Transverse colon (tissue), 4 donors: ENCODE measurements at places on chromosomes 3 and 15. TPM values are rescaled to one million over a fixed set of nuclear protein-coding genes. Genes with fewer than 3 reads are reported as not detected.

GRCh38 chr3:43215663-43216275 lies 70.6 kb upstream of the SNRK start:
- no peaks in the 10 kb centered on the region for H3K4me1 ChIP-seq
- H3K27me3 ChIP-seq, result no peaks in the 10 kb centered on the region
- H3K36me3 ChIP-seq, result no peaks in the 10 kb centered on the region
- no peak overlapping the region for H3K27ac ChIP-seq

DNA sequence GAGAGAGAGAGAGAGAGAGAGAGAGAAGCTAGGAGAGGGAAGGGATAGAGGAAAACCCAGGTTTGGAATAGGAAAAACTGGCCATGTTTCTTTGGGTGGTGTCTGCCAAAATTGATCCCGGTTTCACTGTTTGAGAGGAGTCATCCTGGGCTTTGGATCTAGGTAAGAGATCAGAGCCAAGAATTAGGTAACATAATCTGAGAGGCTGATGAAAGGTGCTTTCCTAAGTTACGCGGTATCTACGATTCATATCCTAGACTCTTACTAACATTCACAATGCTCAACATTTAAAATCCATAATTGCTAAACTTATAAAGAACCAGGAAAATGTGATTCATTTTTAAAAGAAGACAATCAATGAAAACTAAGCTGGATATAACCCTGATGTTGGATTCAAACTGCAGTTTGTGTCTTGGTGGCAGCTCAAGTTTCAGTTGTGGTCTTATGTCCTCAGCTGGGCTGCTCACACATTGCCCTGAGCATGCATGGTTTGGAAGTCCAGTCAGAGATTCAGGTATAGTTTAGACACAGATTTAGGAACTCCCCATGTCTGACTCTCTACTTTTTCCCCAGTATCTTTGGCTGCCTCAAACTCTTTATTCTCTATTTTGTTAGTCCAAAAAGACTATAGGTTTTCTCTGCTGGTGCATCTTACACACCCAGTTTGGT lies 42.5 kb upstream of the FMN1 start:
- no peak for DNase-seq
- H3K27ac ChIP-seq, result no peak overlapping the region
- peaks cover 19% of the 10 kb centered on the region for H3K27me3 ChIP-seq
- no peaks in the 10 kb centered on the region for H3K36me3 ChIP-seq
- H3K4me3 ChIP-seq, result no peak overlapping the region

Gene CMTM6
- total RNA-seq, result 68.9 TPM

DNA sequence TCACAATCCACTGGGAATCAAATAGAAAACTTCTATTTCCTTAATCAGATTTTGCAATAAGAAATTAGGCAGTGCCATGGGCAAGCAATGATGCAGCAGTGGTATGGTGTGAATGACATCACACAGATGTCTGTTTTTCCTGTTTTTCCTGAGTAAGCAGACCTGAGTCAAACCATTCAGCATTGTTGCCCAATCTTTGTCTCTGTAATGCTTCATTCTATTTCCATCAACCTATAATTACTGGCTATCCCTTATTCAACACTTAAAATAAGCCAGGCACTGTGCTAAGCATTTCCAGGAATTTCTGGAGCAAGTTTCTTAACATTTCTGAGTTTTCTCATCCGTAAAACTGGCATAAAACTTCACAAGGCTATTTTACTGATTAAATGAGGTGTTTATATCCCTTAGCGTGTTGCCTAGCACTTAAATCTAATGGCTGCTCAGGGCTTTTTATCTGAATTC lies 11.3 kb upstream of the OXSR1 start:
- DNase-seq, result no peak
- no peak overlapping the region for H3K27ac ChIP-seq
- H3K4me1 ChIP-seq, result peaks cover 6% of the 10 kb centered on the region
- no peaks in the 10 kb centered on the region for H3K36me3 ChIP-seq
- H3K4me3 ChIP-seq, result no peak overlapping the region

DNA sequence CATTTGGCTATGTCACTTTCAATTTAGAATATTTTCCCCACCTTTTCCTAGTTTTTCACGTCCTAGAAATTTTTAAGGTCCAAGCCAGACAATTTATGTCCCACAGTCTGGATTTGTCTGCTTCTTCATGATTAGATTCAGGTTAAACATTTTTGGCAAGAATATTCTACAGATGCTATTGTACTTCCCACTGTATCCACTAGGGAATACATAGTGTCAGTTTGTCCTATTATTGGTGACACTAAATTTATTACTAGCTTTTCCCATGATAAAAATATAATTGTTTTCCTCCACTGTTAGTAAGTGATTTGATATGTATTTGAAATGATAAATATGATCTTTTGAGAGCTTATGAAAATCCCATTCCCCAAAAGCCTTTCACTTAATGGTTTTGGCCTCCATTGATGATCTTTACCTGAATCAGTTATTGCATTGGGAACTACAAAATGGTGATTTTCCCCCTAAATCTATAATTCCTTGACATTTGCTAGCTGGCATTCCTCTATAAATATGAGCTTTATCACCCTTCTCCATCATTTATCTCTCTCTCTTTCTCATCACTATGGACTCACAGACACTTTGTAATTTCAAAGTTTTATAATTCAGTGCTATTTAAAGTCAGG lies 8.3 kb downstream of the ARL14 start:
- no peaks in the 10 kb centered on the region for H3K4me1 ChIP-seq
- no peak overlapping the region for H3K27ac ChIP-seq
- no peak for DNase-seq
- H3K36me3 ChIP-seq, result no peaks in the 10 kb centered on the region
- H3K27me3 ChIP-seq, result no peaks in the 10 kb centered on the region

DNA sequence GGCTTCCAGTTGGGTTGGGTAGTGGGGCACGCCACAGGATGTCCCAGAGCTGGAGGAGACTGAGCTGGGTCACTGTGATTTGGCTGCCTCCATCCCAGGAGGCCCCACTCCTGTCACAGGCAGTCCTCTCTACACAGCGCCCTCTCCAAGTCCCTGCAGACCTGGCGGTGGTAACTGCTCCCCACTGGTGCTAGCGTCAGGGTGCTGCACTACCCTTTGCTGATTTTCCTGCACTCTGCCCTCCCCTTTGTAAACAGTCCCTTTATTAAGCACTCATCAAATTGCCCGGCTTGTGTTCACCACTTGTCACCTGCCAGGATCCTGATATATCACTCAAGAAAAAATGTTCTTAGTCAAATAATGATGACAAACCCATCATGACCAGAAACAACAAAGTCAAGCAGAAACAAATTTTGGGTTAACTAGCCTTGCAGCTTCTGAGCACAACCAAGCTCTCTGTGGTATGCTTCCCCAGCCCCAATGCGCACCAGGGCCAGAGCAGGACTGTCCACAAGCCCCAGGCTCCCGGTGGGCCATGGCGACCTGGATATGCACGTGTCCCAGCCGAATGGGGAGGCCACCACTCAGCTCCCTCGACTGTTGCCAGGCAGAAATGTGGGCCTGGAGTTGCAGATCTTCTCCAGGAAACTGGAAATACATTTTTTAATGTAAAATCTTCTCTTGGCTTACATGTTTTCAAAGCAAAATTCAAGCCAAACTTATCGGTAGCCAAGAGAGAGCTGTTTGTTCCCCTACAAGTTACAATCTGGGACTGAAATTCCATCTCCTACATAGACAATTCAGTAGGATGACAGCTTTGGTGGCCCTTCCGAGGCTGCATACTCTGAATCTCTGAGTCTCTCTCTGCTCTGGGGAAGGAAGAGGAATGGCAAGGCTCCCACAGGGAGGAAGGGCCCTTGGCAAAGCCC lies 24.5 kb downstream of the MEGF11 start:
- H3K4me1 ChIP-seq, result no peaks in the 10 kb centered on the region
- H3K36me3 ChIP-seq, result no peaks in the 10 kb centered on the region
- DNase-seq, result no peak
- H3K4me3 ChIP-seq, result no peak overlapping the region

Gene OR5K2
- not detected for total RNA-seq

- H3K36me3 ChIP-seq, result no peaks in the 10 kb centered on the region
- H3K27me3 ChIP-seq, result peaks cover 27% of the 10 kb centered on the region
- peak overlapping the region; percentile 52 for H3K4me3 ChIP-seq
- peaks cover 11% of the 10 kb centered on the region for H3K4me1 ChIP-seq
Measured at GRCh38 chr15:57376696-57377477, 582 bp downstream of the CGNL1 start.

Gene TOPBP1
- total RNA-seq, result 38.6 TPM

Gene ACOX2
- total RNA-seq, result 43.0 TPM

- no peak overlapping the region for H3K27ac ChIP-seq
- H3K36me3 ChIP-seq, result no peaks in the 10 kb centered on the region
- no peak for DNase-seq
- H3K4me1 ChIP-seq, result no peaks in the 10 kb centered on the region
- H3K27me3 ChIP-seq, result no peaks in the 10 kb centered on the region
Measured at GRCh38 chr3:169082076-169082475, 581.4 kb downstream of the MECOM start.

DNA sequence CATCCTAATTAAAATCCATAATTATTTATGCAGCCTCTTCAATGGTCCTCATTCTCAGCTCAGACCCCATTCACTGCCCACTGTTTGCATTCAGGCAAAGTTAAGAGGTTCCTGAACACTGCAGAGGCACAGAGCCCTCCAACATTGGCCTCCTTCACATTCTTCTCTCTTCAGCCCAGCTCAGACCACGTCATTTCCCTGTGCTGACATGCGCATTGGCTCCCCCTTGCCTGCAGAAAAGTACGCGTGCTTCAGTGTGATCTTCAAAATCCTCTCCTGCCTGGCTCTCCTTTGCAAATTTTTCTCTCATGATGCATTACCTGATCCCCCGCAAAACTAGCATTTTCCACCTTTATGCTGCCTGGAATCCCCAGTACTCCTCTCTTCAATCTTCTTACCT lies 552.3 kb downstream of the NTRK3 start:
- H3K27me3 ChIP-seq, result no peaks in the 10 kb centered on the region
- DNase-seq, result no peak
- no peaks in the 10 kb centered on the region for H3K4me1 ChIP-seq
- no peak overlapping the region for H3K27ac ChIP-seq
- no peak overlapping the region for H3K4me3 ChIP-seq

DNA sequence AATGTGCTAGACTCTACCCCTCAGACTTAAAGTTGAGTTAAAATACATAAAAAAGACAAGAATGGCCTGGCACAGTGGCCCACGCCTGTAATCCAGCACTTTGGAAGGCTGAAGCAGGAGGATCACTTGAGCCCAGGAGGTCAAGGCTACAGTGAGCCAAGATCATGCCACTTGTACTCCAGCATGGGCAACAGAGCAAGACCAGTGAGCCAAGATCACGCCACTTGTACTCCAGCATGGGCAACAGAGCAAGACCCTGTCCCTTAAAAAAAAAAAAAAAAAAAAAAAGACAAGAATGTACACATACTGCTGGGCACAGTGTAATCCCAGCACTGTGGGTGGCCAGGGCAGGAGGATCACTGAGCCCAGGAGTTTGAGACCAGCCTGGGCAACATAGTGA lies 17.4 kb downstream of the DIS3L start:
- H3K27me3 ChIP-seq, result no peaks in the 10 kb centered on the region
- DNase-seq, result no peak
- peaks cover 6% of the 10 kb centered on the region for H3K4me1 ChIP-seq
- no peak overlapping the region for H3K27ac ChIP-seq

GRCh38 chr3:114640126-114640525 lies 346.3 kb downstream of the TIGIT start:
- no peak for DNase-seq
- H3K4me3 ChIP-seq, result no peak overlapping the region
- H3K36me3 ChIP-seq, result no peaks in the 10 kb centered on the region
- no peak overlapping the region for H3K27ac ChIP-seq

GRCh38 chr15:74613953-74614743 lies 1.5 kb upstream of the CLK3 start:
- no peak for DNase-seq
- peak overlapping the region; percentile 99 for H3K27ac ChIP-seq
- no peaks in the 10 kb centered on the region for H3K36me3 ChIP-seq
- H3K4me3 ChIP-seq, result peak overlapping the region; percentile 96
- peaks cover 35% of the 10 kb centered on the region for H3K4me1 ChIP-seq
- no peaks in the 10 kb centered on the region for H3K27me3 ChIP-seq

Gene ATP2B2
- total RNA-seq, result not detected

GRCh38 chr15:65631503-65631902 lies 9.8 kb downstream of the SLC24A1 start:
- no peaks in the 10 kb centered on the region for H3K36me3 ChIP-seq
- H3K27ac ChIP-seq, result no peak overlapping the region
- no peaks in the 10 kb centered on the region for H3K27me3 ChIP-seq

- DNase-seq, result no peak
- no peaks in the 10 kb centered on the region for H3K4me1 ChIP-seq
- no peaks in the 10 kb centered on the region for H3K36me3 ChIP-seq
- H3K4me3 ChIP-seq, result no peak overlapping the region
- H3K27ac ChIP-seq, result no peak overlapping the region
Measured at GRCh38 chr15:60518511-60518910, 39.6 kb upstream of the ICE2 start.

DNA sequence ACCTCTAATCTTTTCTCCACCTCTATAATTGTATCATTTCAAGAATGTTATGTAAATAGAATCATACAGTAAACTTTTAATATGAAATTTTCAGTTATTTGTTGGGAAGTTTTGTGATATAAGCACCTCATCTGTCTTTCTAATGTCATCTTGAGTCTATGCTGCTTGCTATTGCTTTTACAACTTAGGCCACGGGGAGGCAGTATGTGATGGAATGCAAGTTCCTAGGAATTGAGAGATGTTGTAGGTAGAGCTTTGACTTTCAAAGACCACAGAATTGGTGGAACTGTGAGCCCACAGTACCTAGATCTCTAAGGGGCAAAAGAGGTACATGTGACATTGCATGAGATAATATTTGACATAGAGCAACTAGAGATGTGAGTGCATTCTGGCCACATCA lies 328.3 kb downstream of the MFSD1 start:
- no peak overlapping the region for H3K27ac ChIP-seq
- H3K4me3 ChIP-seq, result no peak overlapping the region
- H3K36me3 ChIP-seq, result no peaks in the 10 kb centered on the region
- no peaks in the 10 kb centered on the region for H3K27me3 ChIP-seq
